ENCODE measurements at places on chromosomes 1 and 21.

DNA sequence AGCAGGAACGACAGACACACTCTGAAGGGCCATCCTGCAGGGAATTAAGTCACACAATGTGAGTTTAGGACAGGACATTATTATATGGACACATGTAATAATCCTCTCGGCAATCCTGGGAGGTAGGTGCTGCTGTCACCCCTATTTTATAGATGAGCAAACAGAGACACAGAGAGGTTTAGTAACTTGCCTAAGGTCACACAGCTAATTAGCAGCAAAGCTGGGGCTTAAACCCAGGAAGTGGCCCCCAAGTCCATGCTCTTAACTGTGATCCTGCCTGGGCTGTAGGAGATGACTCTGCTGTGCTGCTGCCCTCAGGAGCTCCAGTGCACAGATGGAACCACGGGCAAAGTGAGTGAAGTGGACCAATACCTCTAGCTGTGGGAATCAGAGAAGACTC, 660.0 kb downstream of the PTPRU start:
- no peaks in the 10 kb centered on the region for H3K4me1 ChIP-seq
- no peak overlapping the region for H3K4me3 ChIP-seq
- no peaks in the 10 kb centered on the region for H3K36me3 ChIP-seq
- H3K27ac ChIP-seq = no peak overlapping the region
- DNase-seq = no peak

DNA sequence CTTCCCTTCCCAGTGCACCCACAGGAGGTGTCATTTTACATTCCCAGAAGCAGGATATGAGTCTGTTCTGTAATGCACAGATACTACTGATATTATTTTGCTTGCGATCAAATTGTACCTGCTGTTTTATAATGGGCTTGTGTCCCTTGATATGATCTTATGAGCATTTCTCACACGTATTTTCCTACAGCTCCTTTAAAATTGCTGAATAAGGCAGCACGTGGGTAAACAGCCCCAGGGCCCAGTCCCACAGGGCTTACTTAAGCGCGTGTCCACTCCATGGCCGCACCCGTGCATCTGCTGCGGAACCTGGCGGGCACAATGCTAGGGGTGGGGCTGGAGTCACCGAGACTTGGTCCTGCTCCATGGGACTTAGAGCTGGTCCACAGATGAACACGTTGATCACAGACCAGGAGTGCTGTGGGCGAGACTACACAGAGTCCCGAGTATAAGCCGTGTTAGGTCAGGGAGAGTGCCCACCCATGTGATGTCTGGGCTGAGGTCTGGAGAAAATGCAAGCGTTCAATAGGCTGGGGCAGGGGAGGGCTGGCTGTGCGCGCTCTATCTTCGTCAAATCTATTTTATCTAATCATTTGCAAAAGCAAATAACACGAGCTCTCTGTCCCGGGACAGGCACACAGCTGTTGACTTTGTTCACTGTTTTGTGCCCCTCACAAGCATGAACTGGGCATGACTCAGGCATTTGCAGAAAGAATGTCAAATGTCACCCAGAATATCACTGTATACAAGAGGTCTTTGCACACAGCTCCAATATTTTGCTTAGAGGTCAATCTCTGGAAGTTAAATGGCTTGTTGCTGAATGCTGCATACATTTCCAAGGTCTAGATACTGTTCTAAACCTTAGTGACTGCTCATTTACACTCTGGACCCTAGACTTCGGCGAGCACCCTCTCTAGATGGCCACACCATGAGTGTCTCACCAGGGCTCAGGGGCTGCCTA, 119.3 kb downstream of the CRYAA start:
- H3K4me1 ChIP-seq = peaks cover 25% of the 10 kb centered on the region
- DNase-seq = no peak
- H3K36me3 ChIP-seq = no peaks in the 10 kb centered on the region
- no peak overlapping the region for H3K27ac ChIP-seq
- H3K4me3 ChIP-seq = no peak overlapping the region

DNA sequence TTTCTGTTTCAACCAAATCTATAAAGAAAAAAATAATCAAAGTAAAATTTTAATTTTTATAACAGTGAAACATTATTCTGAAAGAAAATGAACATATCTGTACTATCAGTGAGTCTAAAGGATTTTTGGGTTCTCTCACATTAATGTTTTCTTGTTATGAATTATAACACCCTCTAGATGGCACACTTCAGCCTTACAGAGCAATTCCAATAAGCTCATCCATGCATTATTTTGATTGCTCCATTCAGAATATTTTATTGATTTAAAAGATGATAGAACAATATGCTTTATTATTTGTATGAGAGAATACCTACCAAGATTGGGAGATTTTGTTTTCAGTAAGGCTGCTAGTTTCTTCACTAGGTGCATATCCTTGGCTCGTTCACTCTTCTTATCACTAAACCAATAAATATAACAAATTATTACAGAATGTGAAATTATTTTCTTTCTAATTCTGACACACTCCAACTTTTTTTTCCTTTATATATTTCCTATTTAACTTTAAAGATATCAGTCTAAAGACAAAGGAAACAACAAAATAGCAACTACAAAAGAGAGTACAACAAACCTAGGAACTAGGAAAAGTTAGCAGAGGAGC, 82.4 kb downstream of the RAB3GAP2 start:
- no peak overlapping the region for H3K4me3 ChIP-seq
- no peak overlapping the region for H3K27ac ChIP-seq
- H3K4me1 ChIP-seq = no peaks in the 10 kb centered on the region
- H3K27me3 ChIP-seq = no peaks in the 10 kb centered on the region
- no peak for DNase-seq

DNA sequence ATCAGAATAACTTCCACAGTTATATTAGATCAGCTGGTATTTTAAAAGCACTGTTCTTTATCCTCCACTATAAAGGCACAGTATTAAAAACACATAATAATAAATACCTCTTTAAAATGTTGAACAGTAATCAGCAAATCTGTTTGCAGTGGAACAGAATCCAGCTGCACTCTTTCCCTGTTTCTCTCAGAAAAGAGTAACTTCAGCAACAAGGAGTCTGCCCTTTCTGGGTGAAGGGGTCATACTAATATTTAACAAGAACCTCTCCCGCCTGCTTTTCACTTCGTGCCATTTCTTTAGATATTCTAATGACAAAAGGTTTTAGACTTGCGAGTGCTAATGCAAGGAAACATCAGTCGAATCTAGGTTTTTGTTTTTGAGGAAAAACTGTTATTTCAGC, 194.2 kb upstream of the FMN2 start:
- H3K4me1 ChIP-seq = peaks cover 6% of the 10 kb centered on the region
- no peaks in the 10 kb centered on the region for H3K36me3 ChIP-seq
- no peak for DNase-seq
- H3K27me3 ChIP-seq = no peaks in the 10 kb centered on the region
- no peak overlapping the region for H3K27ac ChIP-seq
- H3K4me3 ChIP-seq = no peak overlapping the region

GRCh38 chr1:210129759-210130158, 102.8 kb upstream of the SERTAD4 start:
- no peak overlapping the region for H3K4me3 ChIP-seq
- no peak for DNase-seq
- no peaks in the 10 kb centered on the region for H3K36me3 ChIP-seq
- H3K27me3 ChIP-seq = peaks cover 5% of the 10 kb centered on the region

- DNase-seq = peak; percentile 14
- peaks cover 5% of the 10 kb centered on the region for H3K36me3 ChIP-seq
- H3K4me1 ChIP-seq = peaks cover 24% of the 10 kb centered on the region
Measured at GRCh38 chr1:221961532-221962292, 219.8 kb upstream of the DUSP10 start.

GRCh38 chr1:51093581-51093980, 8.4 kb upstream of the C1orf185 start:
- H3K4me1 ChIP-seq = no peaks in the 10 kb centered on the region
- peaks cover 62% of the 10 kb centered on the region for H3K27me3 ChIP-seq
- no peak overlapping the region for H3K27ac ChIP-seq
- peaks cover 4% of the 10 kb centered on the region for H3K36me3 ChIP-seq
- no peak overlapping the region for H3K4me3 ChIP-seq
- DNase-seq = no peak

DNA sequence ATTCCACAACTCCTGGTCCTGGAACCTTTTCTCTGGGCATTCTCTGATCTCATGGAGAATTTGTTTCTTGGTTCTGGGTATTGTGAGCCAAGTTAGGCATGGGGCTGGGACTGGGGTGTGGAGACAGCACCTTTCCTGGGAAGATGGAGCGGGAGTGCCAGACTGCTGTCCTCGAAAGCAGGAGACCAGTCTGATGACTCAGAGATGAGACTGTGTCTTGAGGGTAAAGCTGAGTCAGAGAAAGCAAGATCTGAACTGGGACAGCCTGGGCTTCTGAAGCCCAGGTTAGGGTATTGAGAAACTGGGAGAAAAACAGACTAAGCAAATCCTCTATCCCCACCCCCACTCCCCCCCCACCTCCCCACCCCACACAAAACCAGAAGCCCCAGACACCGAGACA, 2.2 kb upstream of the KANK4 start:
- H3K4me1 ChIP-seq = peaks cover 6% of the 10 kb centered on the region
- H3K4me3 ChIP-seq = no peak overlapping the region
- H3K36me3 ChIP-seq = no peaks in the 10 kb centered on the region
- DNase-seq = no peak
- no peak overlapping the region for H3K27ac ChIP-seq

- peaks cover 17% of the 10 kb centered on the region for H3K4me1 ChIP-seq
- no peaks in the 10 kb centered on the region for H3K27me3 ChIP-seq
- no peak overlapping the region for H3K27ac ChIP-seq
- H3K4me3 ChIP-seq = no peak overlapping the region
- no peak for DNase-seq
Measured at GRCh38 chr1:77950873-77951272, 28.0 kb downstream of the FUBP1 start.

DNA sequence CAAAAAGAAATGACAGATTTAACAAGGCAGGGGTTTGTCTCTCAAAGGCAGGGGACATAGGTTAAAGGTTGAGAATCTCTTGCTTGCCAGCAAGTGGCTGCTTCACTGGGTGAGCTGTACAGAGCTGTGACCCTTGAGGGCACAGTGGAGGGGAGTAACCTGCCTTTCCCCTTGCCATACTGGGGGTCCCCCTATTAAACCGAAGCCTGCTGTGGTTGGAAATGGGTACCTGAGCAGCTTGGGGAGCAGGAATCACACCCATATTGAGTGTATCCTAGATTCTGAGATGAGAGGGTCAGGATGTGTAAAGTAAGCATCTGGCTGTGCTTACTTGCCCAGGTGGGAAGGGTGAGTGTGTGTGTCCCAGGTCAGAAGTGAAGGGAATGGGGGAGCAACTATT, 31.8 kb downstream of the WNT4 start:
- H3K27me3 ChIP-seq = no peaks in the 10 kb centered on the region
- DNase-seq = no peak
- H3K4me3 ChIP-seq = no peak overlapping the region
- H3K27ac ChIP-seq = peak overlapping the region; percentile 73
- H3K4me1 ChIP-seq = peaks cover 56% of the 10 kb centered on the region

GRCh38 chr1:48817505-48818114, 40.9 kb upstream of the BEND5 start:
- DNase-seq = peak; percentile 52
- no peaks in the 10 kb centered on the region for H3K27me3 ChIP-seq
- no peaks in the 10 kb centered on the region for H3K36me3 ChIP-seq

- H3K27me3 ChIP-seq = no peaks in the 10 kb centered on the region
- DNase-seq = no peak
- peaks cover 41% of the 10 kb centered on the region for H3K4me1 ChIP-seq
- no peak overlapping the region for H3K4me3 ChIP-seq
Measured at GRCh38 chr1:204498981-204499380, 4.4 kb upstream of the PIK3C2B start.

DNA sequence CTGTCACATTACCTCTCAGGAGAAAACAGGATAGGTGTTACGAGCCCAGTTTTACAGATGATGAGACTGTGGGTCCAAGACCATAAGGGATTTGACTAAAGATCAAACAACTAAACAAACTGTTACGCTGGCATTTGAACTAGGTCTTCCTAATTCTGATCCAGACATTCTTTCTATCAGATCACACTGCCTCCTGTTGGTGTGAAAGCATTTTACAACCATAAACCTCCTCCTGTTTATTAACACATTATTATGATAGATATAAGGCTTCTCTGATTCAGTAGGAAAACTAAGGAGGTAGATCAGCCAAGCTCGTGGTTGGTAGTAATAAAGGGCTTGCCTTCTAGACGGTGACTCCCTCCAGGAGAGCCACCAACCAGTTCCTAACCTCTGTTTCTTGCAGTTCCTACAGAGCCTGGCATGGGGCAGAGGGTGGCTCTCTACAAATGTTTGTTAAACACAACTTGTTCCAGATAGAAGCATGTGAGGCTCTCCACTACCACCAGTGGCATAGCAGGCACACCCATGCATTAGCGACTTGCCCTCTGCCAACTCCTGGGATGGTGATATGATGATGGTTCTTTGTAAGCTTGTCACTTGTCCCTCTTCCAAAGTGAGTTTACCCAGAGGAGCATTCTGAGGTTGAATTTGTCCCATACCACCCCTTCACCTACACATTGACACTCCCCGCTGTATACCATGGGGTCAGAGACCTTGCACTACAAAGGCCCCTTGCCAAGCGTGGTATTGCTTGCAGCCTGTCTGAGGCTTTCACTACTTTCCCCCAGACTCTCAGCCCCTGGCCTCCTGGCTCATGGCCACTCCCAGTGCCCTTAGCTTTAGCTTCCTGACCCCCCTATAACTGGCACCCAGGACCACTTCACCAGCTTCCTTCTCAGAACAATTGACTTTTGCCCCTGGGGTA, 96.4 kb upstream of the HOOK1 start:
- no peaks in the 10 kb centered on the region for H3K27me3 ChIP-seq
- no peak overlapping the region for H3K27ac ChIP-seq
- no peak for DNase-seq
- H3K36me3 ChIP-seq = no peaks in the 10 kb centered on the region

GRCh38 chr1:178869119-178869697, 1.7 kb downstream of the ANGPTL1 start:
- H3K4me3 ChIP-seq = no peak overlapping the region
- no peaks in the 10 kb centered on the region for H3K27me3 ChIP-seq
- peaks cover 12% of the 10 kb centered on the region for H3K36me3 ChIP-seq
- H3K27ac ChIP-seq = no peak overlapping the region

- no peaks in the 10 kb centered on the region for H3K36me3 ChIP-seq
- no peak overlapping the region for H3K27ac ChIP-seq
- H3K4me3 ChIP-seq = no peak overlapping the region
- H3K27me3 ChIP-seq = peaks cover 53% of the 10 kb centered on the region
Measured at GRCh38 chr1:36534711-36535412, 52.1 kb upstream of the CSF3R start.

GRCh38 chr1:46804926-46805325, 6.1 kb downstream of the CYP4B1 start:
- H3K4me3 ChIP-seq = no peak overlapping the region
- no peaks in the 10 kb centered on the region for H3K4me1 ChIP-seq

- no peak overlapping the region for H3K27ac ChIP-seq
- H3K36me3 ChIP-seq = no peaks in the 10 kb centered on the region
- H3K27me3 ChIP-seq = no peaks in the 10 kb centered on the region
- H3K4me3 ChIP-seq = no peak overlapping the region
- no peak for DNase-seq
Measured at GRCh38 chr21:28256837-28257236, 735.8 kb downstream of the LTN1 start.

DNA sequence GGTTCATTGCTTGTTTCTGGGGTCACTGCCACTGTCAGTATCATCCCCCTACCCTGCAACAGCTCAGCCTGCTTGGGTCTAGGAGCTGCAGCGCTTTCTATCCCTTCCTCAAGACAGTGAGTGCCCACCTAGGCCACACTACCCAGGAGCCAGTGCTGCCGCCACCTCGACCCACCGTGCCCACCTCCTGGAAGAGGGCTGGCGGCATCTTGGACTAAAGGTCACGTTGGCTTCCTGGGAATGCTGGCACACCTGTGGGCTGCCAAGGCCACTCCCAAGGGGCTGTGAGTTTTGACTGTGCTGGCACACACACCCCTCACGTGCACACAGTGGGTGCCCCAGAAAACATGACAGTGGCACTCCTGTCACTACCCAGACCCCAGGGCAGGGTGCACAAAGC, 22.1 kb downstream of the CRYAA start:
- H3K27me3 ChIP-seq = peaks cover 24% of the 10 kb centered on the region
- no peak overlapping the region for H3K4me3 ChIP-seq
- no peak overlapping the region for H3K27ac ChIP-seq
- peaks cover 2% of the 10 kb centered on the region for H3K36me3 ChIP-seq
